ENCODE measurements at places on chromosomes 12 and 14.
A peak's percentile ranks its signal among the peaks of the same experiment; 100 is the strongest.

GRCh38 chr14:59677771-59678231 is 101.2 kb upstream of the CCDC175 start:
- no peak for DNase-seq

- DNase-seq, result peak; percentile 27
These were observed 8.1 kb upstream of the EIF2S3B start for GRCh38 chr12:10497602-10498001.

DNA sequence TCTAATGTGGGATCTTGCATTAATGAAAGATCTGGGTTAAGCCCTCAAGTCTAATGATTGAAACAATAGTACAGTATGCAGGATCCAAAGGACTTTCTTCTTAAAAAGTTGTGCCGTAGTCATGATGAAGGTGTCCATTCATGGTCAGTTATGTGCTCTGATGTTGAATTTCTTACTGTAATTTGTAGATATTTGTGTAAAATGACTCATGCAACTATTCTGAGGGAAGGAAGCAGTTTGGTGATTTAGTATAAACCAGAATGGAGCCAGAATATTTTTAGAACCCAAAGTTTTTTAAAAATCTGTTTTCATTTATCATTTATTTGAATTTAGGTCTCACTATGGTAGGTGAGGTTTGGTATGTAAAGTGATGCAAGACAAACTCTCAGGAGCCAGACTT is 151.2 kb downstream of the AKAP6 start:
- DNase-seq, result no peak

GRCh38 chr12:22169376-22169775 is 123.4 kb downstream of the CMAS start:
- DNase-seq, result no peak

DNA sequence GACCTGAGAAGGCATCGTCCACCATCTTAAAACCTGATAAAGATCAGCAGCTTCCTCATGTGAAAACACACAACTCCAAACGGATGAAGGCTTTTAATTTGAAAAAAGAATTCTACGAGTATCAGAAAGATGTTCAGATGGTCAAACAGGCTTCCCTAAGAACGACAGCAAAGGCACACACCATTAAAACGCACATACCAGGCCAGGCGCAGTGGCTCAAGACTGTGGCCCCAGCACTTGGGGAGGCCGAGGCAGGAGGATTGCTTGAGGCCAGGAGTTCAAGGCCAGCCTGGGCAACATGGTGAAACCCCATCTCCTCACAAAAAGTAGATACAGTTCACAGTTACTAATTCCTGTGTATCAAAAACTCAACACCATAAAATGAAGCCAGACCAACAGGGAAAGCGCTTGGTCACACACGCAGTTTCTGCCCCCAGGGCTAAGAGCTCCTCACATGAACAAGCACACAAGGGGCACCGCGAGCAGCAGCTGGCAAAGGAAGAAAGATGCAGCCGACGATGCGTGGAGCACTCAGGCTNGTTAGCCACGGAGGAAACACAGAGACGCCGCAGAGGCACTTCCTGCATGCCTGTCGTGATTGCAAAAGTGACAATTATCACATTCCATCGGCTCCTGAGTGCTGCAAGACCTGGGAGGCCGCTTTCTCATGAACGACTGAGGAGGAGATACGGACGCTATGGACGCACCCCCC is 78.0 kb downstream of the NOC4L start:
- DNase-seq, result peak; percentile 49

DNA sequence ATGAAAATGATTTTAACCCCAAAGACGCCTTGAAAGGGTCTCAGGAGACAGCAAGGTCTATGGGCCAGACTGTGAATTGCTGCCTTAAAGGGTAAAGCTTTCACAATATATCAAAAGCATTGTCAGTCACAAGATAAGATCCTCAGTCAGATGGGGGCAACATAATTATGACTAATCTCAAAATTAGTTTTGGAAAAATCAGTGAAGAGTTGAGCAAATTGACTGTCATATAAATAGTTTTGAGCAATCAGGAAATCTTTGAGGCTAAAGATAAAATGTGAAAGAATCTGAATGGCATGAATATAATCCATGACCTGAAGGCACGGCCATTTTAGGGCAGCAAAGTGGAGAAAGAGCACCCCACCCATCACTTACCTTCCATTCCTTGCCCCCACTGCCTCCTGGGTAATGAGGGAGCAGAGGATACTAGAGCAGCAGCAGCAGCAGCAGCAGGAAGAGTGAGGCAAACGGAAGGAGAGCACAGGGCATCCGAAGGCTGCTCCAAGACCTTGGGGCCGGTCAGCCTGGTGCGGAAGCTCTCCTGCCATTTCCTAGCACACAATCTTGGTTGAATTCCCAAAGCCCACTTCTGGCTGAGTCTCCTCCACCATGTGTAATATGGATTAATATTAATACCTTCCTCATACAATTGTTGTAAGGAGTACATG is 7.0 kb downstream of the STON2 start:
- no peak for DNase-seq

DNA sequence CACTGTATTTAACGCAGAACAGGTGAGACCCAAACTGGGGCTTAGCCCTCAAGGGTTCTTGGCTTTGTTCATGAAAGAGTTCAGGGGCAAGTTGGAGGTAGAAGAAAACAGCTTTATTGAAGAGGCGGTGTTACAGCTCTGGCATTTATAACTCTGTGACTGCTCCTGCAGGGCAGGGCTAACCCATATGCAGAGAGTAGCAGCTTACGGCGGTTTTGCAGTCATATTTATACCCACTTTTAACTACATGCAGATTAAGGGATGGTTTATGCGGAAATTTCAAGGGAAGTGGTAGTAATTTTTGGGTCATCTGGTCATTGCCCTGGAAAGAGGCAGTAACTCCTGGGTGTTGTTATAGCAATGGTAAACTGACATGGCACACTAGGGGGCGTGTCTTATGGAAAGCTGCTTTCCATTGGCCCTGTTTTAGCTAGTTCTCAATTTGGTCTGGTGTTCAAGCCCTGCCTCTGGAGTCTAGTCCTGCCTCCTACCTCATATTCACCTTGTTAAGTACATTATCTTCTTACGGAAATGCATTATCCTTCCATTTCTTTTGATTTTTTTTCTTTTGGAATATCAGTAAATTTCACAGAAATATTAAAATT is 1.8 kb upstream of the IAPP start:
- DNase-seq, result no peak

DNA sequence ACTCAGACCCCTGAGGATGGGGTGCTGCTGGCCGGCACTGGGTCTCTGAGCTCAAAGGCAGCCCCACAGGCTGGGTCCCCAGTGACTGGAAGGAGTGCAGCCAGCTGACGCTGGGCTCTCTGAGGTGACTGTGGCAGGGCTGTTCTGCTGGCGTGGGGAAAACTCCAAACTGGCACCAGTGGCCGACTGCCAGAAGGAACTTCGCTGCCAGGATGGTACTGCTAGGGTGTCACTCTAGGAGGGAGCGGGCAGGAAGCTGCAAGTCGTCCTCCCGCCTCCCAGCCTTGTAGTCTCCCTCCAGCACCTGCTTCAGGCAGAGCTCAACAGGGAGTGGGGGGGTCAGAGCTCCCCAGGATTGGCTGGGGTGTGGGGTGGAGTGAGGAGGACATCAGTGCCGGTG is 41.3 kb downstream of the CDC42BPB start:
- no peak for DNase-seq

- DNase-seq, result no peak
These were observed 124.3 kb downstream of the CRACR2A start for GRCh38 chr12:3628629-3629028.

DNA sequence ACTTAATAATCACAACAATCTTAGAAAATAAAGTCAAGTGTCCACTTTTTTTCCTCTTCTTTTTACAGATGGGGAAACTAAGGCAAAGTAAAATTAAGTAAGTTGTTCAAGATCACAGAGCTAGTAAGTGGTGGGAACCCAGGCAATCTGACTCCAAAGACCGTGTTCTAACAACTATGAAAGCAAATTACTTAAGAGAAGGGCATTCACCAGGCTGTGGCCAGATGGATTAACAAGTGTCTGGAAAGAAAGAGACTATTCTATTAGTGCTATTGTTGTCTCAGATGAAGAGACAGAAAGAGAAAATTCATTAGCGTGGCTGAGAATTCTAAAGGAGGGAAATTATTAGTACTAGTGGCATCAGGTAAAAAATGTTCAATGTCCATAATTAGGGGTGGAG is 48.5 kb downstream of the FGD6 start:
- no peak for DNase-seq

- no peak for DNase-seq
These were observed 12.0 kb upstream of the SERPINA1 start for GRCh38 chr14:94400422-94400841.

GRCh38 chr12:87266305-87266704 is 762.9 kb downstream of the C12orf50 start:
- DNase-seq, result no peak

GRCh38 chr14:71658261-71658860 is 273.9 kb upstream of the RGS6 start:
- DNase-seq, result no peak

- DNase-seq, result no peak
These were observed 45.3 kb upstream of the LRIG3 start for GRCh38 chr12:58965568-58965967.
